Breast epithelium (tissue), 4 donors: ENCODE measurements at places on chromosomes 7 and 10. TPM values are rescaled to one million over a fixed set of nuclear protein-coding genes. Genes with fewer than 3 reads are reported as not detected.

GRCh38 chr10:104601166-104601565 lies 39.9 kb upstream of the SORCS3 start:
- H3K36me3 ChIP-seq, result no peaks in the 10 kb centered on the region
- no peak for DNase-seq
- H3K27me3 ChIP-seq, result no peaks in the 10 kb centered on the region
- no peak overlapping the region for H3K4me3 ChIP-seq

DNA sequence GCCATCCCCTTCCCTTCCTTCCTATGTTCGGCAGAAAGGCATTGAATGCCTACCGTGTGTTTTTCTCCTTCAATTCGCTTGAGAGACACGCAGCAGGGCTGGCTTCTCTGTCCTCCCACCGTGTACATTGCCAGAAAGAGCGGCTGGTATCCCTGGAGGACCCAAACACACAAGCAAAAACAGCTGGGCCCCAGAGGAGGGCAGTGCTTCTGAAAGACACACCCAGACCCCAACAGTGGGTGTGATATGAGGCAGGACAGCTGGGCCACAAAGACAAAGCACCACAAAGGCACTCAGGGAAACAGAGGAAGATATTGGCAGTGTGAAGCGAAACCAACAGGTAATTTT lies 133.1 kb upstream of the SH2B2 start:
- H3K27ac ChIP-seq, result no peak overlapping the region
- no peak for DNase-seq
- no peaks in the 10 kb centered on the region for H3K4me1 ChIP-seq

GRCh38 chr7:149776848-149777407 lies 3.5 kb upstream of the ZNF467 start:
- no peaks in the 10 kb centered on the region for H3K4me1 ChIP-seq
- H3K27me3 ChIP-seq, result no peaks in the 10 kb centered on the region
- no peak overlapping the region for H3K27ac ChIP-seq
- H3K36me3 ChIP-seq, result no peaks in the 10 kb centered on the region
- no peak for DNase-seq

- H3K4me3 ChIP-seq, result no peak overlapping the region
- H3K27ac ChIP-seq, result no peak overlapping the region
- no peaks in the 10 kb centered on the region for H3K36me3 ChIP-seq
- no peak for DNase-seq
- H3K27me3 ChIP-seq, result no peaks in the 10 kb centered on the region
Measured at GRCh38 chr7:134919240-134919641, 67.1 kb upstream of the AGBL3 start.

Gene MMP21
- total RNA-seq, result not detected

- peaks cover 100% of the 10 kb centered on the region for H3K27me3 ChIP-seq
- H3K4me1 ChIP-seq, result peaks cover 28% of the 10 kb centered on the region
- H3K36me3 ChIP-seq, result no peaks in the 10 kb centered on the region
- no peak for DNase-seq
- no peak overlapping the region for H3K27ac ChIP-seq
Measured at GRCh38 chr10:101221549-101221948, 7.7 kb downstream of the LBX1 start.

Gene PDSS1
- 8.2 TPM for total RNA-seq

Gene SORCS1
- total RNA-seq, result 2.9 TPM

Gene SFXN3
- total RNA-seq, result 90.4 TPM

DNA sequence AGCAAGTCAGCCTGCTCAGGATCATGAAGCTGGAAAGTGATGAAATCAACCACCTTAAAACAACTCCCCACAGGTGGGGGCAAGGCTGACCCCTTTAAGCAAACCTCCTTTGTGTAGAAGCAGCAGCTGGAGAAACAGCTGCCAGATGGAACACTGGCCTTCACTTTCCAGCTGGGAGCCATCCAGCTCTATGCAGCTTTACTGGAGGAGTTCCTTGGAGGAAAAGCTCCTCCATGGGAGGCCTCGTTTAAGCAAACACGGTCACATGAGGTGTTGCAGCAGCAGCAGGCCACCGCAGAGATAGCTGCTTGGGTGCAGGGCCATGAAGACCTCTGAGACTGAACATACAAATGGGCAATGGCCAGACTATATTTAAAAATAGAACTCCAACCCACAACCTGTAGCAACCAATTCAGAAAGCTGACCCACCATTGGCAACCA lies 13.0 kb upstream of the DLG5 start:
- H3K4me3 ChIP-seq, result no peak overlapping the region
- no peaks in the 10 kb centered on the region for H3K4me1 ChIP-seq
- H3K27me3 ChIP-seq, result no peaks in the 10 kb centered on the region
